ENCODE measurements at places on chromosomes 1 and 21. TPM values are rescaled to one million over a fixed set of nuclear protein-coding genes. Genes with fewer than 3 reads are reported as not detected.

Gene SPRR4
- not detected for total RNA-seq

Gene SLC37A1
- 16.4 TPM for total RNA-seq

Gene S100A2
- total RNA-seq = not detected

Gene HCRTR1
- not detected for total RNA-seq

Gene GJA5
- not detected for total RNA-seq

Gene FBXO28
- 32.5 TPM for total RNA-seq

Gene AIRE
- total RNA-seq = 0.11 TPM

Gene EDEM3
- total RNA-seq = 20.0 TPM

Gene SLX9
- total RNA-seq = 7.7 TPM

Gene IFNLR1
- 1.2 TPM for total RNA-seq

Gene PLEKHG5
- 5.0 TPM for total RNA-seq

Gene RIPK4
- 3.0 TPM for total RNA-seq

Gene ERICH3
- not detected for total RNA-seq

Gene TPTE
- total RNA-seq = not detected

Gene OMA1
- 23.7 TPM for total RNA-seq

Gene MNDA
- 1.1 TPM for total RNA-seq

Gene SPATA46
- not detected for total RNA-seq

Gene CYP4A22
- not detected for total RNA-seq

Gene FCRL2
- 0.11 TPM for total RNA-seq

Gene EFNA3
- total RNA-seq = 0.47 TPM

Gene PERM1
- total RNA-seq = not detected

Gene SYT14
- total RNA-seq = not detected

Gene ITGB2
- total RNA-seq = 284 TPM

Gene BLACAT1
- total RNA-seq = not detected

Gene KCNJ9
- not detected for total RNA-seq

Gene FHAD1
- not detected for total RNA-seq

Gene PHF13
- 4.0 TPM for total RNA-seq

Gene FMO2
- total RNA-seq = not detected

Gene CRYAA
- not detected for total RNA-seq

Gene SPRR5
- not detected for total RNA-seq

Gene SMCP
- not detected for total RNA-seq

Gene SEMA4A
- 9.4 TPM for total RNA-seq

Gene SELL
- total RNA-seq = 204 TPM

Gene UTP25
- total RNA-seq = 6.4 TPM

Gene SYCP1
- not detected for total RNA-seq

Gene NBPF26
- 26.0 TPM for total RNA-seq

Gene UBQLN4
- 11.9 TPM for total RNA-seq

Gene FCAMR
- not detected for total RNA-seq

Gene AVPR1B
- total RNA-seq = not detected

Gene XCL1
- total RNA-seq = 0.22 TPM

Gene TMPRSS2
- not detected for total RNA-seq

Gene ZMYND12
- 0.58 TPM for total RNA-seq

Gene TSACC
- total RNA-seq = not detected

Gene NBPF10
- total RNA-seq = 2.5 TPM

Gene ADAM30
- not detected for total RNA-seq

Gene PROK1
- not detected for total RNA-seq

Gene C1QTNF12
- total RNA-seq = 4.8 TPM

Gene PPIAL4G
- total RNA-seq = 0.14 TPM

Measured in CD4-positive, alpha-beta T cell (primary cell).